Type B pancreatic cell (in vitro differentiated cells): ENCODE measurements at places on chromosomes 3 and 15.

- no peak for DNase-seq
Measured at GRCh38 chr3:145776782-145777408, 384.1 kb downstream of the PLOD2 start.

DNA sequence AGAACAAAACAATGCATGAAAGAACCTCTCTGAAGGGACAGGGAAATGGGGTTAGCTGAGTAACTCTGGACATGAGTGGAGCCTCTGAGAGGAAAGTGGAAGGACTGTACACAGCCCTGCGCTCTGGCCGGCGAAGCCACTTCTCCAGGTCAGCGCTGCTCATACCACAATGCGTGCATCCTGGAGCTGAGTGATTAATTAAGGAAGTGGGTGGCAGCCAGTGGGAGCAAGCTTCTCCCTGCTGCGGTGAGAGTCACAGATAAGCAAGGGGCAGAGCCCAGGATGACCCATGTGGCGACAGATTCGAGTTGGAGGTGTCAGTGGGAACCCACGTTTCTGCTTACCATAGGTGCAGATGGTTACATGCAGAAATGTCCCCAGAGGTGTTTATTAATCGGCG lies 48.0 kb downstream of the KLF15 start:
- DNase-seq: no peak

DNA sequence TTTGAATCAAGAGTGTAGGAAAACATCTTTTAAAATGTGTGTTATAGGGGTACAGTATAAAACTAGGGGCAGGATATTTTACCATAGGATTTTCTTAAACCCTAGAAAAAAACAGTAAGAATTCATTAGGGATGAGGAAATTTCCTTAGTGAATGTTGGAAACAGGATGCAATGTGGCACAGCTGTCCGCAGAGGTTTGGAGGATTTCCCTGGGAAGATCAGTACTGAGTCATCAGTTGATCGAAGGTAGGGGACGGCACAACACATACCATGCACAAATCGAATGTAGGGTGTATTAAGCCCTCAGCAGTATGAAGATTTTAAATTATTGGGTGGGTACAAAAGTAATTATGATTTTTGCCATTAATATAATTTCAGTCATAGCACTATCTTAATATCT lies 49.9 kb downstream of the FNDC3B start:
- DNase-seq: no peak

GRCh38 chr3:131541288-131541687 lies 38.5 kb upstream of the MRPL3 start:
- DNase-seq: no peak

- no peak for DNase-seq
Measured at GRCh38 chr15:60362321-60363086, 35.3 kb downstream of the ANXA2 start.
